ENCODE measurements at places on chromosomes 4 and X.

DNA sequence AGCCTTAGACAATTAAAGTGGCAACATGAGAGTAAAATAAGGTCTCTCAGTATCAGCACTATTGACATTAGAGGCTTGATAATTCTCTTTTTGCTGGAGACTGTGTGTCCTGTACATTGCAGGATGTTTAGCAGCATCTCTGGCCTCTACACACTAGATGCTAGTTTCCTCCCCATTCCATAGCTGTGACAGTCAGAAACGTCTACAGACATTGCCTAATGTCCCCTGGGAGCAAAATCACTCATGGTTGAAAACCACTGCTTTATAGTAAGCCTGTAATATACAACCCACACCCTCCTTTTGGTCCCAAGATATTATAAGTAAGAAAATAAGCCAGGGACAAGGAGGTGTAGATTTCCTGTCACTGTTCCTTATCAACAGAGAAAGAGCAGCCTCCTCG lies 166.0 kb downstream of the FRMPD4 start:
- DNase-seq, result no peak

DNA sequence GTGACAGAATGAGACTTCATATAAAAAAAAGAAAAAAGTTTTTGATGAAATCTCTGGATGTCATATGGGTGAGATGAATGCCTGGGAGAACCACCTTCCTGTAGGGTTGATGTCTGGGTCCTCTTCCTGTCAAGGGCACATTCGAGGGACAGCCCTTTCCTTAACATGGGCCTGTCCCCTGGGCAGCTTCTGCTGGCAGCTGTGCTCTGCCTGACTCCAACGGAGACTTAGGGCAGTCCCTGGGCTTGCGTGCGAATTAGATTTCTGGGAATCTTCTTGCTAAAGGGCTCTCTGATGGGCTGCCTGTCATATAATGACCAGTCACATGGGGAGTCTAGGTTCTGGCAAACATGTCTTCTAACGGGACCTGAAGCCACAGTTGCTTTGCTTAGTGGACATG lies 40.7 kb downstream of the TNIP2 start:
- no peak for DNase-seq

- no peak for DNase-seq
Observed at GRCh38 chr4:72587334-72587733, 18.3 kb upstream of the ADAMTS3 start.

- DNase-seq, result no peak
Observed at GRCh38 chrX:78384486-78384885, 57.1 kb upstream of the CYSLTR1 start.
